ENCODE measurements at places on chromosomes 2 and 18.

DNA sequence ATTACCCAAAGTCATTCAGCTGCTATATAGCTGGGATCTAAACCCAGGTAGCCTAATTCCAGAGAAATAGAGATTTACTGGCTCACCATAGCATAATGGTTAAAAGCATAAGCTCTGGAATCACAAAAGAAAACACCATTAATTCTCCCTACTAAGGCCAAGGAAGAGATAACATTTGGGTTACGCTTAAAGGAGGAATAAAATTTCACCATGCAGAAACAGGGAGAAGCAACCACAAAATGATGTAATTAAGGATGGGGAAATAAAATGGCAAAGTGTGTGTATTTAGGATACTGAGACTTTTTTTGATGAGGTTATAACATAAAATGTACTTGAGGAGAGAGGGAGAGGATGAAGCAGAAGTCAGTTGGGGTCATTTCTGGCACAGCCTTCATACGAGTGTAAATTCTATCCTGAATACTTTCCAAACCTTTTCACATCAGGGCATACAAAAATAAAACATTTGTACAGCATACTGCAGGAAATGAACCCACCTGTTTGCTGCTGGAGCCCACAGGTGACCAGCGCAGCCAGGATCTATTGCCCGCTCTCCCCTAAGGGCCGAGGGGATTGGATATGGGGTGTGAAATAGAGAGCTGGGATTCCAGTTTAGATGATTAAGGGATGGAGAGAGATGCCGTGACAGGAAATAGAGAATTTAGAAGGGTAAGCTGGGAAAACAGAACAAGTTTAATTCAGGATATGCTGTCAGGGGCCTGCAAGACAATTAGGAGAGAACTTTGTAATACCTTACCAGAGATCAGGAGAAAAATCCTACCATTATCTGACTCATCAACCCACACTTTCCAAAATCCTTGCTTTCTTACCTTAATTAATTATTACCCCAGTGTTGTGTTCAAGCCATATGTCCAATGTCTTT, 43.8 kb upstream of the SERTAD2 start:
- no peak for DNase-seq

GRCh38 chr2:8578335-8579244, 103.3 kb upstream of the ID2 start:
- no peak for DNase-seq

DNA sequence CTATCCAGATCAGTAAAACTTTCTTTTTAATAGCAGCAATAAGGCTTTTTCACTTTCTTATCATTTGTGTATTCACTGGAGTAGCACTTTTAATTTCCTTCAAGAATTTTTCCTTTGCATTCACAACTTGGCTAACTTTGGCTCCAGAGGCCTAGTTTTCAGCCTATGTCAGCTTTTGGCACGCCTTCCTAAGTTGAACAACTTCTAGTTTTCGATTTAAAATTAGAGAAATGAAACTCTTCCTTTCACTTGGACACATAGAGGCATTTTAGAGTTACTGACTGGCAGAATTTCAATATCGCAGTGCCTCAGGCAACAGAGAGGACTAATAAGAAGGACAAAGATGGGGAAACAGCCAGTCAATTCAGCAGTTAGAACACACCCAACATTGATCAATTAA, 577.4 kb downstream of the DSC3 start:
- no peak for DNase-seq

GRCh38 chr18:55654986-55655385, 67.0 kb upstream of the TCF4 start:
- no peak for DNase-seq

DNA sequence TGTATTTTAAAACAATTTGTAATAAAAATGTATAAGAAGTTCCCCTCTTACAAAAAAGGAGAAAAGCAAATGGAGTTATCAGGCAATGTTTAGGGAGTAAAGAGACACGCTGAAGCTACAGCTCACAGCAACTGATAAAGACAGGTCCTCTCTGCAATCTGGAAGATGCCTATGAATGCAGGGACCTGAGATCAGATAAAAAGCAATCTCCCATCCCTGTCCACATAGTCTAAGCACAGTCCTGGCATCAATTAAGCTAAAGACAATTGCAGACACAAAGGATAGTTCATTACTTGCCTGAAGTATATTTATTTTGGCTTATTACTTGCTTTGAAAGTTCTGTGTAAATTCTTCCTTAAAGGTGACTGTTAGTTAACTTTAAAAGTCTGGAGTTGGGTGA, 5.0 kb downstream of the EIF2AK3 start:
- no peak for DNase-seq

GRCh38 chr2:223472771-223473170, 129.4 kb downstream of the SCG2 start:
- no peak for DNase-seq

GRCh38 chr2:236136538-236136937, 31.6 kb downstream of the GBX2 start:
- no peak for DNase-seq

GRCh38 chr2:160652236-160652635, 158.6 kb upstream of the RBMS1 start:
- no peak for DNase-seq

DNA sequence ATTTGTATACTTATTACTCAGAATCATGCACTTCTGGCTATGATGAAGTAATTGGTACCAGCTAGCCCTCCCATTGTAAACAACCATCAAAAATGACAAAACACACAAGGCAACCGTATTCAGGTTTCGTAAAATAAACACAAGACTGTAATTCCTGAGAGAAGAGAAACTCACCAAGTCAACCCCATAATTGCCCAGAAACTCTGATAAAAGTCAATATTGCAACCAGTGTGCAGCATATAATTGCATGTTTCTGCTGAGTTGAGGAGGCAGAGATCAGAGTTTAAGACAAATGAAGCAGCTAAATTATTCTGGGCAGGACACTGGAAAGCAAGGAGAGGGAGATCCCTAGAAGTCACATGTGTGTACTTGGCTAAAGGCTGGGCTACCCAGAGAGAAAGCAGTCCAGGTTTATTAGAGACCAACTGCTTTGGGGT, 90.3 kb downstream of the ROCK2 start:
- DNase-seq = no peak

GRCh38 chr2:228040995-228041394, 140.5 kb downstream of the SPHKAP start:
- no peak for DNase-seq

DNA sequence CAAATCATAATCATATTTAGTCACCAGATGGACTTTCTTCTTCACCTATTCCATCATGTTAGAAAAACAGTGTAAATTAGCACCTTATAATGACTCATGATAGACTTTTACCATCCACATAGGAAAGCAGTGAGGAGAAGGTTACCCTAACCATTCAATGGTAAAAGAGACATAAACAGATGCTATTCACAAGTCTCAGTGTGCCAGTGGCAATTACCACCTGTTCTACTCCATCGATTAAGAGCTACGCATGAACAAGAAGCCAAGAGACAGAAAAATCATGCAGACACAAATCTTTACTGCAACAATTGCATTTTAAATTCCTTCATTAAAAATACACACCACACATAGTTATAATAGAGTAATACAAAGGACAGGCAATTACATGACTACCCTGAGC, 106.7 kb upstream of the CHAC2 start:
- DNase-seq = no peak

GRCh38 chr2:204437815-204438756, 107.2 kb upstream of the PARD3B start:
- no peak for DNase-seq

- no peak for DNase-seq
These were observed 132.2 kb downstream of the TDRD15 start for GRCh38 chr2:21256006-21256405.

GRCh38 chr2:207504513-207505170, 25.1 kb upstream of the CREB1 start:
- peak; percentile 61 for DNase-seq

GRCh38 chr2:8303322-8303832, 378.5 kb upstream of the ID2 start:
- no peak for DNase-seq

Data from EL (cell line).